ENCODE measurements at places on chromosomes 1 and 21.

- DNase-seq: no peak
Measured at GRCh38 chr1:194047206-194047605, 860.8 kb upstream of the B3GALT2 start.

- DNase-seq: no peak
Measured at GRCh38 chr1:19273106-19273843, 15.3 kb downstream of the AKR7A3 start.

DNA sequence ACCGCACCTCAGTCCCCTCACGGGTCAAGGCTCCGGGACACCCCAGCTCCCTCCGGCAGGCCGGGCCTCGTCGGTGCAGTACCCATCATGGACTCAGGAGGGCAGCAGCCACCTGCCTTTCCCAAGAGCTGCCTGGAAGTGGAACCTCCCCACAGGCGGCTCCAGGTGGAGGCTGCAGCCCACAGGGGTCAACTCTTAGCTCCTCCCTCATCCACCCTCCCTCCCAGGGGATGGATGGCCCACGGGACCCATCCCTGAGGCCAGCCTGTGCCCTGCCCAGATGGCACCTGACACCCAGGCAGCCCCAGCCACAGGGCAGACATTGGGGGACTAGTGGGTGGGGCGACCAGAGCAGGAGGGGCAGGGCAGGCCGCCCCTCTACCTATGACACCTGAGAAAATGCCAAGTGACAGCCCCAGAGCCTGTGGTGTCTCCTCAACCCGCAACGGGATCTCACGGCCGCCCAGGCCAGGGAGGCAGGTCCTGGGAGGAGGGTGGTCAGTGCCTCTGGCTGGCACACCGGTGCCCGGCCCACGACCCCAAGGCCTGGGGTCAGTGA is 1.2 kb upstream of the ARHGEF16 start:
- peak; percentile 87 for DNase-seq

DNA sequence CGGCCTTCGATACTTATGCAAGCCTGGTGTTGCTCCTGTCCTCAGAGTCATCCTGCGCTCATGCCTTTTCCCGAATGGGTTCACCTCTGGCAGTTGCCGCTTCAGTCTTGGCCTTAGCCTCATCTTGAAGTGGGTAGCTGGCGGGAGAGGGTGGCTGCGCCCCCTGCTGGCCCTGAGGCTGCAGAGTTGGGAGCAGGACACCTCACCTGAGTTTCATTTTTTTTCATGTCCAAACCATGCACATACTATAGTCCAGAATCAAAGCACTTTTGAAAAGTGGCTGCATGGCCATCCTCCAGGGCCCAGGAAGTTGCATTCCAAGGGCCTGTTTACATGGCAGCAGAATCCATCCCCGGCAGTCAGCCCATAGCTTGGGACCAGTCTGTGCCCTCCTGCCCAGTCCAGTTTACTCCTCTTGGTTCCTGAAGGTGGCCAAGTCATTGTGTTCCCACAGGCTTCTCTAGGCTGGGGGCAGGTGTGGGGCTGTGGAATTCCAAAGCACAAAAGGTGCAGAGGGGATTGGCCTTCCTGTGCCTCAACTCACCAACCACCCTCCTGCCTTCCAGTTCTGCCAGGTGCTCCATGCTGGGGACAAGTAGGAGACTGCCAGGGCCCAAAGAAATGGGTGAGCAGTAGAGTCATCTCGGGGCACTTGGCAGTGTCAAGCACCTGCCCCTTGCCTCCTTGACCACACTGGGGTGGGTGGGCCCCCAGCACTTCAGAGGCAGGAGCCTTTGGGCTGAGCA is 44.0 kb downstream of the YARS1 start:
- peak; percentile 81 for DNase-seq

DNA sequence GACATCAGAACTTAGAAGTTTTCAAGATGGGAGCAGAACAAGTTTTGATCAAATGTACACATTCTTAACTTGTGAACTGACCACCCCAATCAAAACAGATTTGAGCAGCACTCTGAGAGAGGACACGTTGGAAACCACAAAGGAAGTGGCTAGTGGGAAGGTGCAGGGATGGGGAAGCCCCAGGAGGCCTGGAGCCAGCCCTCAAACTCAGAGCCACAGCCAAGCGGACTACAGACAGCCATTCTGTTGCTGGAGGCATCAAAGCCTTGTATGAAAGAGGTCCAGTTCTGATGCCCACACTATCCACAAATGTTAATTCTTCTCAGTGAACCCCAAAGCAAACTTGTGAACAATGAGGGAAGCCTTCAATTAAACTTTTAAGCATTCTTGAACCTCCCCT is 143.6 kb upstream of the RAB4A start:
- no peak for DNase-seq

- no peak for DNase-seq
Measured at GRCh38 chr21:31265366-31266013, 78.6 kb downstream of the TIAM1 start.

DNA sequence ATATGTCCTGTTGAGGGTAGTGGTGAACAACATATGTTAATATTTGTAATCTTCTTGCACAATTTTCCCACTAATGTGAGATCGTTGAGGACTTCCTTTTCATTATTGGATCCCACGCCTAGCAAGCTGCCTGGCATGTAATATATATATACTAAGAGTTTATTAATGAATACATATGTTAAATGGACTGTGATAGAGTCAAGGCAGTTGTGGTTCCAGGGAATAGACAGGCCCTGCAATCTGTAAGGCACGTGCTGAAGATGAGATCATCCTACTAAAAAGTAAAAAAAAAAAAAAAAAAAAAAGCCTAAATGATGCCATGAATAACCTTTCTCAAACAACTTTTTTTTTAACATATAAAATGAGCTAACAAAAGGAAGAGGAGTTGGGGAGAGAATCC is 28.9 kb downstream of the PLPPR5 start:
- no peak for DNase-seq

- DNase-seq: no peak
Measured at GRCh38 chr1:58059789-58060188, 486.7 kb downstream of the OMA1 start.

DNA sequence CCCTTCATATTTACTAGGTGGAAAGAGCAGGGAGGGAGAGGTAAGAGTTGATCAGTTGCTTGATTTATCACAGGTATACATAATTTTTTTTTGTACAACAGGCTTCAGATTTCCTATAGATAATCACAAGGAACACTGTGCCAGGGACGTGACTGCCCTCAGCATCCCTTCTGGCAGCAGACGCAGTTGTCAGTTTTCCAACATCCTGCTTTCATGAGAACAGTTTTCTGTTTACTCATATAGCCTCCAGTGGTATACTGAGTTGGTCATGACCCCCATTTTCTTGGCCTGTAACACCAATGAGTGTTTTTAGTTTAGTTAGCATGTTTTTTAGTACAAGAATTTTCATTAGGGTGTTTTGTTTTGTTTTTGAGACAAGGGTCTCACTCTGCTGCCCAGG is 37.9 kb upstream of the PTPRF start:
- DNase-seq: no peak

DNA sequence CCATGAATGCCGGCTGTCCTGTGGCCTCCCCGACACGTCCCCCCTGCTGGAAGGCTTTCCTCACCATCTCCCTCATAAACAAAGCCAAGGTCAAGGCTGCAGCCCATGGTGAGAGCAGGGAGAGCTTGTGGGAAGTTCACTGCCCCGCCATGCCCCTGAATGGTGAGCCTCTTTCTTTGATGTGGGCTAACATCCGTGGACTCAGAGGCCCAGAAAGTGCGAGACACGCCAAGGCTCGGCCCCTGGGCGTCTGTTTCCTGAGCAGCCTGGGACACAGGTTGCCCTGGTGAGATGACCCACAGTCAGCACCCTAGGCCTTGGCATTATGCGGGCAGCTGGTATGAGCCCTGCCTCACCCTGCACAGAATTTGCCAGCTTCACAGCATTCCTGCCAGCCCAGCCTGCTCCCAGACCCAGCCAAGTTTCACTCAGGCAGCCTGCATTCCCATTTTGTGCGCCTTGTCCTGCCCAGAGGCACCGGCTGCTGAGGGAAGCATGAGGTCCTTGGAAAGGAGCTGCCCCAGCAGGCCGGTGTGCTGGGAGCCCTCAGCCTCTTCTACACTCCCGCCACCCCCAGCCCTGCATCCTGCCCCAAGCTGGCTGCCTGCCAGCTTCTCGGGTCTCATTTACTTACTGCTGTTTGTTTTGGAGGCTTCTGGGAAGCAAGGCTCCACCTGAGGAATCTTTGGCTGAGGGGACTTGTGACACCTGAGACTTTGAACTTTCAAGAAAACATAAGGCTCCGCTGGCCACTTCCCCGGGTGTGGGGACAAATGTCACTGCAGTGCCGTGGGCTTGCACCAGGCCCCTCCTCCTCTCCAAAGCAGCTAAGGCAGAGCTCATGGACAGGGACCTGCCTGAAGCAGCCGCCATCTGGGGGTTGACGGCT is 31.9 kb downstream of the NEK2 start:
- no peak for DNase-seq

- DNase-seq: no peak
Measured at GRCh38 chr21:20603236-20603635, 395.0 kb upstream of the NCAM2 start.

GRCh38 chr1:99544328-99544727 is 101.6 kb upstream of the PALMD start:
- DNase-seq: no peak

DNA sequence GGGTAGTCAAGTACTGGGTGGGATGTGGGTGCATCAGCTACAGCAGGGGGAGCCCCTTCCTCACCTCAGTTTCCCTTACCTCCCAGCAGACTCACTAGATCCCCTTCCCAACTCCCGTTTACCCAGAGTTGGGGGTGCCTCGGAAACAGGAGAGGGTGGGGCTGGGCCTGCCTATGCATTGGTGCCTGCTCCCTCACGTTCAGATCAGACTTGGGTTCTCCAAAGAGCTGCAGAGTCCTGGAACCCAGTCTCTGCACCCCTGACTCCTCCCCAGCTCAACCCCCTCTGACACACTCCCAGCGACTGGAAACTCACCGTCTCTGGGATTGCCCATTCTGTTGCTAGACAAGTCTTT is 6.0 kb downstream of the FOXO6 start:
- no peak for DNase-seq

GRCh38 chr1:155607708-155608107 is 2.3 kb upstream of the MSTO1 start:
- DNase-seq: no peak

GRCh38 chr1:248631354-248632008 is 3.4 kb downstream of the OR2T11 start:
- no peak for DNase-seq

DNA sequence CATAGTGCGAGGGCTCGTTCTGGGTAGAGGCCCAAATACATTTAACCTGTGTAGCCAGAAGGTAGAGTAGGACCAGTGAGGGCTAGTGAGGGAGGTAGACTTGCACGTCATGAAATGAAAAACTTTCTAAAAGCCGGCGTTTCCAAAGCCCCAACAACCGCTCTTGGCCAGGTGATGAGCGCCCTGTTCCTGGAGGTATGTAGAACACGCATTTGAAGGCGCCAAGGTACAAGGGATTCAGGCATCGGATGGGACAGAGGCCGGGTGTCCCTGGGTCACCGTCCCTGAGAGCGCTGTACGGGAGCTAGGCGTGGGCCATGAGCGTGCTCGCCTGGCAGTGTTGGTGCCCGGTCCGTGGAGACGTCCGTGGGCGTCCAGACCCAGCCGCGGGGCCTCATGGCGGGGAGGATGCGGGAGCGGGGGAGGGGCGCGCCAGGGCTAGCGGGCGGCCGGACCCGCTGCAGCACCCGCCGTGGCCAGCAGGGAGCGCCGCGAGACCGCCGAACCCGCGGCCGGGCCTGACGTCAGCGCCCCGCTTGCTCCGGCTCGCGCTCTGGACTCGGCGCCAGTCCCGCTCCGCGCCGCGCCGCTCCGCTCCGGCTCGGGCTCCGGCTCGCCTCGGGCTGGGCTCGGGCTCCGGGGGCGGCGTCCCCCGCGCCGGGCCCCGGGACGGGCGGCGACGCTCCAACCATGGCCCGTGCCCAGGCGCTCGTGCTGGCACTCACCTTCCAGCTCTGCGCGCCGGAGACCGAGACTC is at the start of gene PTPRU:
Gene PTPRU (plus strand): TSS at position 568 of the 757 bp plus-strand sequence. CDS start 123 bp downstream, at position 691.
- DNase-seq: peak; percentile 90

GRCh38 chr1:15028102-15028501 is 125.4 kb upstream of the TMEM51 start:
- DNase-seq: no peak

- DNase-seq: no peak
Measured at GRCh38 chr1:236059011-236059410, 5.9 kb downstream of the NID1 start.

- DNase-seq: no peak
Measured at GRCh38 chr1:173212952-173213491, 5.9 kb upstream of the TNFSF4 start.

GRCh38 chr1:238063454-238063853 is 172.7 kb upstream of the ZP4 start:
- no peak for DNase-seq

- no peak for DNase-seq
Measured at GRCh38 chr1:43796111-43796581, 88.8 kb downstream of the ST3GAL3 start.

- no peak for DNase-seq
Measured at GRCh38 chr1:162475539-162476185, 22.0 kb upstream of the UHMK1 start.

GRCh38 chr1:32052887-32053286 is 19.9 kb upstream of the TMEM39B start:
- DNase-seq: no peak

GRCh38 chr1:155166471-155167165 is 6.5 kb downstream of the KRTCAP2 start:
- DNase-seq: no peak

DNA sequence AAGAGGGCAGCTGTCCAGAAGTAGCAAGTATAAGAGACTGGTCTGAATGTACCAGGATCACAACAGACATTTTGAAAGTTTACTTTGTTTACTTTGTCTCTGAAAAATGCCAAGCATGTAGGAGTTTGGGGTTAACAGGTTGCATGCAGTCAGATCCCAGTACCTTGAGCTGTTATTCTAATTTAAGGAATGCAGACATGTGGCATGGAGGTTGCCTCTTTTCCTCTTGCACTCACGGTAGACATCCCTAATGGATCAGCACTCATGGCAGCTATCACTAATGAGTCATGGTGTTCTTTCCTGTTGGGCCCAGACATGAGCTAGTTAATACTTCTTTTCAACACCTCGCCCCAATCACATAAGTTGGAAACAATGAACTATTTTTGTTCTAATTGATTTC is 67.3 kb downstream of the GADD45A start:
- no peak for DNase-seq

- DNase-seq: no peak
Measured at GRCh38 chr1:3221112-3222041, 152.4 kb downstream of the PRDM16 start.

GRCh38 chr1:23567629-23567995 is 8.3 kb upstream of the ID3 start:
- DNase-seq: no peak

GRCh38 chr1:70778056-70778762 is 269.4 kb downstream of the PTGER3 start:
- DNase-seq: no peak
